Stimulated activated CD4-positive, alpha-beta T cell treated with anti-CD3 and anti-CD28 coated beads, Interleukin-4, amount 100 ng/mL, for 24 hours (primary cell): ENCODE measurements at places on chromosomes 3 and 15.

- DNase-seq: no peak
These were observed 28.2 kb upstream of the DNAJC19 start for GRCh38 chr3:181017690-181018089.

DNA sequence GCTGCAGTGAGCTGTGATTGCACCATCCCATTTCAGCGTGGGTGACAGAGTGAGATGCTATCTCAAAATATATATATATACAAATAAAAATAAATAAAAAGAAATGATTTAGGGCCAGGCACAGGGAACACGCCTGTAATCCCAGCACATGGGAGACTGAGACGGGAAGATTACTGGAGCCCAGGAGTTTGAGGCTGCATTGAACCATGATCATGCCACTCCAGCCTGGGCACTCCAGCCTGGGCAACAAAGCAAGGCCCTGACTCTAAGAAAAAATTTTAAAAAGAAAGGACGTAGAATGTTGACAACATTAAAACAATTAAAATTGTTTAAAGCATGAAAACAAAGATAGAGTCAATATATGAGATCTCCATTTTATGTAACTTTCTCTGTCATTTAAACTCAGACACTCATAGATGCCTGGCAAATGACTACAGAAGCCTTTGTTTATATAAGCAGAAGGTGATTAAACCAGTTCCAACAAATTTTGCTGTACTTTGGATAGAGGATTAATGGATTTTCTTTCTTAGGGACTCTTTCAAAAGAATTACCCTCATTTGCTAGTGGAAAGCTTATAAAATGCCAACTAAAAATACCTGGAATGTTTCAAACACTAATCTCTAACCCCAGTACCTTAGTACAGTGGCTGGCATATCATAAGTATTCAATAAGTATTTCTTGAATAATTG is 10.7 kb upstream of the TRPM7 start:
- no peak for DNase-seq

GRCh38 chr15:25061808-25062550 is 107.2 kb downstream of the SNRPN start:
- no peak for DNase-seq

DNA sequence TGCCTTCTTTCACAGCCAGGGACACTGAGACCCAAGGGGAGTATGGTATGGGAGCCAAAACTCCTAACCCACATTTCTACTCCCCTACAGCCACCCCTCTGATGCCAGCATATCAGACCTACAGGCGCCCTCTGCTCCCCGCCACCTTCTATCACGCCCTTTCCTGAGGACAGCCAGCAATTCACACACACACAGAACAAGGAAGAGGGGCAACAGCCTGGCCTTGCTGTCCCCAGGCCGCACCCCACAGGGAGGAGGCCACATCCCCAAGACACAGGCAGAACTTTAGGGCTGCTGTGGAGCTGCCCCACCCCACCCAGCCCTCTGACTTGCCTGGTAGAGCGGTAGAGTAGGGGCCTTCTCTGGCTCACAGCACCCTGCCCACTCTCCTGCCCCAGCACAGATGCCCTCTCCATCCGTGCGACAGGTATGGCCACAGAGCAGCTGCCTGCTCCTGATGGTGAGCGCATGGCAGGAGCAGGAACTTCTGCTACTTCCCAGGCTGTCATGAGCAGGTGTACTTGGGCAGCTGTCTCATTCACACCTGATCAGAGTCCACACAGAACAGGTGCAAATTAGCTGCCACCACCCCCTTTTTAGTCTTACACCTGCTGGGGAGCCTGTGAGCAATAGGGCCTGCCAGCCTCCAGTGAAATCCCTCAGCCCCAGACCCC is 33.4 kb downstream of the CCDC33 start:
- DNase-seq: no peak

DNA sequence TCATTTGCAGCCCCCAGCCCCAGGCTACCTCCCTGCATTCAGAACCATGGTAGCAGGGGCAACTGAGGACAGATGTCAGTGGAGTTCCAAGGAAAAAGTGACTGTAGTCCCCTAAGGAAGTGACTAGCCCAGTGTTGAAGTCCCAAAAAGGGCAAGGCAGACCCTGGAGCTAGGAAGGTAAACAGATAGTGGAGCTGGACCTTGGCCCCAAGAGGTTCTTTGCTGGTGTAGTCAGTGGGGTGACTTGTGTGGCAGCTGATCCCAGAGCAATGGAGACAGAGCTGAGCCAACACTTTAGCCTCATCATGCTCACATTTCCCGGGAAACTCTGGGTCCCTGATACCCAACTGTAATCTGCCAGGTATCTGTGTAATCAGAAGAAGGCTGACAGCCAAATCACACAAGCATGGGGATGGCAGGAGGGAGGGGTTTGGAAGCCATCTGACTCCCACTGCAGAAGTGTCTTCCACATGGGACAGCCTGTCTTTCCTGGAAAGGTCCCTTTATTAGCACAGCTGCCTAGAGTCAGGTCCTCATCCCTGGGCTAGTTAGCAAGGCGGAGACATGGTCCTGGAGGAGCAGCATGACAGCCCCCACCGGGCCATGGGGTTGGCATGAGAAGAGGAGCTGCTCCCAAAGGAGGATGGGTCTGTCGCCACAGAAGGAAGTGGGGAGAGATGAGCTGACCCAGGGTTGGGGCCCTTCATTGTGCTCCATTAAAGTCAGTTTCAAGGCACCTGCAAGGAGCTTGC is 39.8 kb downstream of the PXYLP1 start:
- no peak for DNase-seq

DNA sequence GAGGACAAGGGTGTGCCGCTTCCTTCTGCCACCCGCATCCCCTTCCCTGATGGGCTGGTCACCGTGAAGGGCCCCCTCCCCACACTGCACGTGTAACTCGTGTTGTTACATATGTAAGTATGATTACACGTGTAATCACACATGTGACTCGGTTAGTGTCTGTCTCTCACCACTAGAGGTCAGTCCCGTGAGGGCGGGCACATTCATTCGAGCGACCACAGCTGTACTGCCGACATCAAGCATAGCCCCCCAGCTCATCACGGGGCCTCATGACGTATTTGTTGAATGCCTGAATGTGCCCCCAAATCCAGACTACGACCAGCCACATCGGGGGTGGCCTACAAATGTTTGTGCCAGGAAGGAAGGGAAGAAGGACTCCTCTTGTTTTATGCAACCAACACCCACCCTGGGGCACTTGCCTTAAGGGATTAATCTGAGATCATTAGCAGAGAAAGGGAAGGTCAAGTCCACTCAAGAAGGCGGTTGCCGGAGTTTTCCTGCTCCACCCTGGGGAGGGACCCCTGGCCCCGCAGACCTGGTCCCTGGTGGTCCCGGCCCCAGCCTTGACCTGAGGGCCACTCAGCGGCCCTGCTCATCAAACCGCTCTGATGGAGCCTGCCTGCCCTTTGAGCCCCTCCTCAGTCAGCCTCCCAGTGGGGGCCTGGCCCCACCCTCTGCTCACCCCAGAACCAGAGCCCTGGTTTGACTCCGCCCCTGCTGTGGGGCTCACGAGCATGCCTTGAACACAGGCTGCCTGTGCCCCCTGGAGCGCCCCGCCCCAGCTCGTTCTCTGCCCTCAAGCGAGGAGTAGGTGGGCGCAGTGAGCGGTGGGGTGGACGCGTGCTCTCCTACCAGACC is 52.8 kb downstream of the RGMA start:
- DNase-seq: peak; percentile 47

GRCh38 chr3:60309539-60310268 is 941.5 kb downstream of the FHIT start:
- no peak for DNase-seq

- no peak for DNase-seq
These were observed 14.6 kb upstream of the SEC62 start for GRCh38 chr3:169952045-169952444.

DNA sequence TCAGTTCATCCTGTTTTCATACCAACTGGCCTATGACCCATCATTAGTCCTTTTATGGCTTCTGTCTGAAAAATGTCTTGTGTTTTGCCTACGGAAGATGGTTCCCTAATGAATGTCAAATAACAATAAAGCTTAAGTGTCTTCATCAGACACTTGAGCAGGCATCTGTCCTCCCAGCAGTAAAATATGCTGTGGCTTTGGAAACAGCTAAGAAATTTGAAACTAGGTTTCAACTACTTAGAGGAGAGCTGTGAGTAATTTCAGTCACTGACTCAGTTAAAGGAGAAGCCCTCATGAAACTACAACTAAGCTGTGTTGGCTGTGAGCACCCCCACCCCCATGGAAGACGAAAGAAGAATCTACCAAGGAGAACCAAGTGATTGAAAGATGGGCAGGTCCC is 409.4 kb upstream of the PPP2R3A start:
- no peak for DNase-seq

DNA sequence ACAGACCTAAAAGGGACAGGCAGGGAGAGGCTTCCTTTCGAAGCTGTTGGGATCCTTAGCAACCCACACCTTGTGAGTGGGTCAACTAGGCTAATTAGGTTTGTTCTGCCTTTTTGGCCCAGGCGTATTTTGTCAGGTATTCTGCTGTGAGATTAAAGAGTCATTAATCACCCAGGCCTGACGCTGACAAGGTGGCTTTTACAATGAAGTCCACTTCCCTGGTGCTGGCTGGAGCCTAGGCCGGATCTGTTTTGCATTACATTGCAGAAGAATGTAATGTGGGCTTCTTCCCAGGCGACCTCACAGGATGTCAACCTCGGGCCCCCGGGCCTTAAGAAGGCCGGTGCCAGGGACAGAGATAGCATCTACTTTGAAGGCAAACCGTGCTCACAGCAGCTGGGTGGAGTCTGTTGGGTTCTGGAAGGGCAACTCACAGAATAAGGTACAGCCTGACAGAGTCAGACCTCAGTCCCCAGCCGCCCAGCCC is 76.9 kb downstream of the HES1 start:
- DNase-seq: no peak
